ENCODE measurements at places on chromosomes 3 and 15.

GRCh38 chr3:132843349-132843748 is 121.1 kb upstream of the NPHP3 start:
- no peak for DNase-seq

GRCh38 chr3:139933766-139934165 is 1.2 kb upstream of the CLSTN2 start:
- no peak for DNase-seq

DNA sequence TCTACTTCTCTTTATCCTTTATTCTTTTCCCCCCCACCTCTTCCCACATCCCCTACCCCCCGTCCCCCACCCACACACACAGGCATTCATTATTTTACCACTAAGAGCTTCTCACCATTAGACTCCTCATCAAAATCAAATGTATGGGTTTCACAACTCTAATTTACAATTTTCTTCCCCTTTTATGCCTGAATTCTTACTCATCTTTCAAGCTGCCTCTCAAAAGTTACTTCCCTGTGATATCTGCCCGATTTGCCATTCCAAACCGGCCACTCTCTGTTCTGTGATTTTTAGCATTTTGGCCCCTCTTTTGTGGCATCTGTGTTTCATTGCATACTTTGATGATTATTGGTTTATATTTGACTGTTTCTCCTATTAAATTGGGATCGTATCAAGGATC is 42.2 kb downstream of the SLC9A9 start:
- no peak for DNase-seq

- DNase-seq, result no peak
These were observed 24.3 kb upstream of the SUCLG2 start for GRCh38 chr3:67678665-67679064.

GRCh38 chr3:101531473-101532086 is 18.6 kb upstream of the SENP7 start:
- no peak for DNase-seq

DNA sequence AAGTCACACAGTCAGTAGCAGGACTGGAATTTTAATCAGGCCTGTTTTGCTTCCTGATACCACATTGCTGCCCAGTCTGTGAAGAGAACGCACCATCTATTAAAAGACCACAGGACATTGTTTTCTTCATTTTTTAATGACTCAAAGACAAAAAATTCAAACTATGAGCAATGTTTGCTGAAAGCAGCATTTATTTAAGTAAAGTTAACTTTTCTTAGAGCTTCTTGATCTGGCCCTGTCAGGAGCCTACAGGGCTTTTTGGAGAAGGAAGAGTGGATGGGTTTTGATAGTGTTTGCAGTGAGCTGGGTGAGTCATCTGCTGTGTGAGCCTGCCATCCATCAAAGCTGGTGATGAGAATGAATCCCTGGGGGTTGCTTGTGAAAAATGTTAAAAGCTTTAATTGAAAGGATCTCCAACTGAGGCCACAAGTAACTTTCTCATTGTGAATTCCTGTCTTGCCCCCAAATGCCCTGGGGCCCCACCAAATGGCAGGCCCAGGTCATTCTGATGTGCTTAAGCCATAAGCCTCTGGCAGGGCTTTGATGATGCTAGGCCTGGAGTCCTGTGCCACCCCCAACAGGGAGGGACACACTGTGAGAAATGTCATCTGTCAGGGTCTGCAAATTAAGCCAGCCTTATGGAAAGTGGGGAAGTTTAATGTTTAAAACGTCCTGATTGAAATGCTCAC is 136.2 kb upstream of the PFN2 start:
- DNase-seq, result no peak

GRCh38 chr3:21487520-21487919 is 263.5 kb downstream of the ZNF385D start:
- DNase-seq, result no peak

- no peak for DNase-seq
These were observed 38.0 kb downstream of the SEC22A start for GRCh38 chr3:123239756-123240155.

DNA sequence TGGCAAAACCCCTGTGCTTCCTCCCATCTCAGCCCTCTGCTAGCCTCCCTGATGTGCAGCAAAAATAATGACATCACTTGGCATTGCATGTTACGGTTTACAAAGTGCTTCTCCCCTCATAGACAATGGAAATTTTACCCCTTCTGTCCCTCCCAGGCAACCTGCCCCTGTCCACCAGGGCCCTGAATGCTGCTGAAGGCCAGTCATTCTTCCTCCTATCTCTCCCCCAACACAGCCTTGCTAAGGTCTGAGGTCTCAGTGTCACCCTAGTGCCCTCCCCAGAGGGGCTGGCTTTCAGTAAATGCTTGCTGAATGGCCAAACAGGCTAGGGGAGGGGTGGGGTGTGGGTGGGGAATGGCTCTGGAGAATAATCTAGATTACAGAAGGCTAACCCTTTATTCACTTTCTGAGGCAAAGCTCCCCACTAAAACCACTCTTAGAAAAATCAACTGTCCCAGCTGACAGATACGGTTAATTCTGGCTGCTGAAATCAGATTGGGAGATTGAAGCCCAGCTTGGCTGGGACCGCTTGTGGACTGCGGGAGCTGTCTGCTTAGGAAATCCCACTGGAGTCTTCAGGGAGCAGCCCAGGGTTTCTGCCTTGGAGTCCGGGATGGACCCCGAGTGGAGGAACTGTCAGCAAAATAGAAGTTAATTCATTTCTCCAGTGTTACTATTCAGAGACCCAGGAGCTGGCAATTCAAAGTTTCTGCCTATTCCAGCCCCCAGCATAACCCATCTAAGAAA is 22.9 kb downstream of the ANP32A start:
- no peak for DNase-seq

DNA sequence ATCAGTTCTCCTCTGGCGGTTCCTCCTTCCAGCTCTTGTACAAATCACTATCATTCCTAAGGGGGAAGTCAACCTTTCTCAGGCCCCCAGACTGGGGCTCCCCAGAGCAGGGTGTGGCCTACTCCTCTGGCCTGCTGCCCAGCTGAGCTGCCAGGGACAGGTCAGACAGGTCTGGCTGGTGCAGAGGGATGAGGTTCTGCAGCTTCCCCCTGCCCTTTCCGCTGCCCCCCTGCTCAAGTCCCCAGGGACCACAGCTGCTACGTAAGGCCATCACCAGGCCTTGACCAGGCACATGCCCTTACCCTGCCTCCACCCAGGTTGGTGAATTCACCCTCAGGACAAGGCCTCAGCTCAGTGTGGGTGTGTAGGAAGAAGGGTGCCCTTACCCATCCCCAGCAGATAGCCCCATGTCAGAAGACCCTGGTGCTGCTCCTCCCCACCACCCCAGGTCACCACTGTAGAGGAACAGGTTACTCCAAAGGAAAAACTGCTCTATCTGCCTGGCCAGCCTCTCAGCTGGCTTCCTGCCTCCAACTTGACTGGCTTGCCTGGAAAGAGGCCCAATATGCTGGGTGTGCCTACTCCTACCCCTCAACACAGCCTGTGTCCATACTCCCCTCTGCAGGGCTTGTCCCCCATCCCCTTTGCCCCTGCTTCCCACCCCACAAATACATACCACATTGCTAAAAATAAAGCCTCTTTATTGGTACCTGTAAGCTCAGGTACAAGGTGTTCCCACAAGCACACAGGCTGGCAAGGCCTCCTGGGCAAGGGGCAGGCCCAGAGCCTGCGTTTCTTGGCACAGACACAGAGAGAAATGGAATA is 12.0 kb downstream of the CSRNP1 start:
- no peak for DNase-seq

GRCh38 chr3:45125550-45126026 is 20.6 kb downstream of the CDCP1 start:
- no peak for DNase-seq

GRCh38 chr15:46892621-46893160 is 824.6 kb upstream of the SEMA6D start:
- no peak for DNase-seq

GRCh38 chr3:50246517-50246954 is 10.5 kb downstream of the GNAI2 start:
- no peak for DNase-seq

DNA sequence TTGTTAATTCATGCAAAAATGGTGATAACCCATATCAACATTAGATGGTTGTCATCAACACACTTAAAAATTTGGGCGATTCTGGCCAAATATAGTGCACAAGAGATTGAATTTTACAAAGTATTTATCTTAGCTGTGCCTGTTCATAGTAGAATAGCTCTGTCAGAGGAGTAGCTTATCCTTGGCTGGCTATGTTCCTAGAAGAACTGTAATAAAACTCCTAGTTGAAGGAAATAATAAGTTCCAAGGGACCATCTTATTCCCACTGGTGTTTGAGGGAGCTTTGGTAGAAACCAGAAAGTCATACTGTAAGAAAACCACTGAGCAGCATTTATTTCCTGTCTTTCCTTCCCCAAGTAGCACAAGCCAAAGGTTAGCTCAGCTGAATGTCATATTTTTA is 201.8 kb downstream of the GRM7 start:
- DNase-seq, result no peak

DNA sequence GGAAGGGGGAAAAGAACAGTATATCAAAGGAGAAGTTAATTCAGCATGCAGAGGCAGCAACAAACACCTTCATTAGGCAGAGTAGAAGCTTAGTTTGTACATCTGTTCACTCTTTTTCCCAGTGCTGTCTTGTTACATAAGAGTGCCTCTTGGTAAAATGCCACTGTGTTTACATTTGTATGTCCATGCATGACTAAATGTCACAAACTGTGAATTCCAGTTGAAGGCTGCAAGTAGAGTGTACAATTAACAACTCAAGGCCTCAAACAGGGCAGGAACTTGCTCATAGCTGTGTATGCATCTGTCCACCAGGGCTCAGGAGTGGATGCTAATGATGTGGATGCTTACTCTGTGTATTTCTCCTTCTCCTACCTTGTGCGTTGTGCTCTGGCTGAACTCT is 214.2 kb upstream of the TPM1 start:
- no peak for DNase-seq

DNA sequence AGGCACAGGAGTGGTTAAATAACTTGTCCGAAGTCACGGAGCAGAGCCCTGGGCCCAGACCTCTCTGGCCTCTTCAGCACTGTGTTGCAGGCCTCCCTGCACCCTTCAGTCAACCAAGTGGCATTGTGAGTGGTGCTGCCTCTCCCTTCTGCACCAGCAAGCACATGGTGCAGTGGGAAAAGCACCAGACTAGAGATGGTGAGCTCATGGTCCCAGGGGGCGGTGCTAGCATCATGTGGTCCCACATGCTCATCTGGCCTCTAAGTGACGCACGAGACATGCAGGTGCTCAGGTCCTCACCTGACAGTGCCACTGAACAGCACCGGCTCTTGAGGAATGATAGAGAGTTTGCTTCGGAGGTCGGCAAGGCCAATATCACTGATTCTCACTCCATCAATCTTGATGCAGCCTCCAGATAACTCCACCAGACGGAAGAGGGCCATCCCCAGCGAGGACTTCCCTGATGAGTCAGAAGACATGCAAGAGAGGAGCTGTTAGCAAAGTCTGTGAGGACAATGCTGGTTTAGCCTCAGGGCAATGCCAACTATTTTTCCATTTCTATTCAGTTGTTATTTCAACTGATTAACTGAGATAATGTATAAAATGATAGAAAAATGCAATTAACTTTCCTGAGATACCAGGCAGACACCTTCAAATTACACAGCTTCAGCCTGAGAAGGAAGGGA is 53.1 kb upstream of the PARL start:
- no peak for DNase-seq

GRCh38 chr3:195178124-195178910 is 92.6 kb downstream of the XXYLT1 start:
- no peak for DNase-seq

GRCh38 chr3:120673116-120673515 is 8.9 kb downstream of the HGD start:
- no peak for DNase-seq

GRCh38 chr3:159732172-159733111 is 256.2 kb upstream of the IL12A start:
- DNase-seq, result no peak

GRCh38 chr15:50168379-50168778 is 13.6 kb upstream of the SLC27A2 start:
- DNase-seq, result no peak

DNA sequence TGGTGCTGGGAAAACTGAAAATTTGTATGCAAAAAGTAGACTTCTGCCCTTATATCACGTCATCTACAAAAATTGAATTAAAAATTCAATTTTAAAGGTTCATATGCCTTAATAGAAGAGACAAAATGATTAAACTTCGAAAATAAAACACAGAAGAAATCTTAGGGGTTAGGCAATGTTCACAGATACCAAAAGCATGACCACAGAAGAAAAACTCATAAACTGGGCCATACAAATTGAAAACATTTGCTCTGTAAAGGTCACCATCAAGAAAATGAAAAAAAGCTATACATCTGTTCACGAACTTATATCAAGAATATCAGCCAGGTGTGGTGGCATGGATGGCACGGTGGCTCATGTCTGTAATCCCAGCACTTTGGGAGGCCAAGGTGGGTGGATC is 245.1 kb downstream of the PCCB start:
- DNase-seq, result no peak

GRCh38 chr15:83766339-83766738 is 112.4 kb downstream of the ADAMTSL3 start:
- DNase-seq, result no peak
